ENCODE measurements at places on chromosomes 4 and X.

DNA sequence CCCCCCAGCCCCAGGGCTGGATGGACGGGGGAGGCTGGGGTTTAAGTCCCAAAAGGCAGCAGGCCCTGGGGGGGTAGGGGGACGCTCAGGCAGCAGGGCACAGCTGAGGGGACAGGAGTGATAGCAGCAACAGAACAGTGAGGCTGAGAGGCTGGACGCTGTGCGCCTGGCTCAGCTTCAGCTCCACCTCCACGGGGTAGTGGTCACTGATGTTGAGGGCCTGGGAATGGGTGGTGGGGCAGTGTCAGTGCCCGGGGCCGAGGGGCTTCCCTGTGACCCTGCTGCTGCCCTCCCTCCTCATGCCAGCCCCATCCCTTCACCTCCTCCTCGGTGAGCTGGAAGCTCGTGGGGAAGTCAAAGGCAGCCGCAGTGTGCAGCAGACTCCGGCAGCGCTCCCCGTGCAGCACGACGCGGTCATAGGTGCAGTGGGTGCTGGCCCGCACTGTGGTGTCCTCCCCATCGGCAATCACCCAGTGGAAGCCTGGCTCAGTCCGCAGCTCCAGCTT is 4.5 kb downstream of the RPL10 start:
- no peak for DNase-seq

- no peak for DNase-seq
Observed at GRCh38 chr4:169988252-169988651, 37.9 kb downstream of the MFAP3L start.

DNA sequence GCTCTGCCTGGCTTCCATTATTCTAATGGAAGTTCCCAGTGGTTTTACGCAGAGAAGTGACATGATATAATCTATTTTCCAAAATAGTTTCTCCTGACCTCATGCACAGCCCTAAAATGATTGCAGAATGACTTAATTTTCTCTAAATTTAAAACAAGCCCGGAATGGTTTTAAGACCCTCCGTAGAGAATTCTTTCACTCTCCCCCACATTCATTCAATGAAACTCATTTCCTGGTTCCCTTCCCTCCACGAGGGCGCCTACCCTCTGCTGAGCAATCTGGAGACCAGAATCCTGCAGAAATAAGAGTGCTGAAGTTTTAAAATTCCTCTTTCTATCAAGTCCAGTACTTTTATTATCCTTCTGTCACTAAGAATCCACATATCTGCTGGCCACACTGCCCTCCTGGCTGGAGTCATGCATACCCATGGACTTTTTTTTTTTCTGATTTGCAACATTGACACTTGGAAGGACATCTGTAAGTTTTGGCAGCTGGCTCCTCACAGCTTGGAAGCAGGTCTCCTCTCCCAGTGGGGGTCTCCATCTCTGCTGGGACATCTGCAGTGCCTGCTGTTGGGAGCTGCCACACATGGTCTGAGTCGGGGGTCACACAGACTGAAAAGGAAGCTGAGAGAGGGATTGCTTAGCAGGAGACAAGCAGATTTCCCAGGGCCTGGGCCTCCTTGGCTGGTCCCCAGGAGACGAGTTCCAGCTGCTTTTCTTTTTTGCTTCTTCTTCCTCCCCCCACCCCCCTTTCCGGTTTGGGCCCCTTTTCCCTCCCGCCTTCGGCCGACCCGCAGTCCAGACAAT is 86.1 kb downstream of the SOWAHB start:
- no peak for DNase-seq

DNA sequence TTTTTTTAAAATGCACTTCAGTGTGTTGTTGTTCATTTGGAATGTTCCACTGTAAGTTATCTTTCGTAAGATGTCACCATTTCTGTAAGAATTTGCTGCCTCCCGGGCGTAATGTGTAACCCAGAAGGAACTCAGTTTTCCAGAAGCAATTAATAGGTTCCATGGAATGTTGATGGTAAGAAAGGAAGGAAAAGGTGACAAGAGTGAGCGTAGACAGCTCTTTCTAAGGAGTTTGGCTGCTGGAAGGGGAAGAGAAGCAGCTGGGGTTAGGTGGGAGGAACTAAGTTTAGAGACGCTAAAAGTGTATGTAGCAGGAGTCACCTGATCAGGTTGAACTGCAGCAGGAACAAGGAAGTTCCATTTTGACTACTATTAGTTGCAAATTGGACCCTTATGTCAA is 35.9 kb downstream of the PNMA5 start:
- DNase-seq = peak; percentile 68

GRCh38 chr4:8076023-8076422 is 82.6 kb downstream of the ABLIM2 start:
- no peak for DNase-seq

DNA sequence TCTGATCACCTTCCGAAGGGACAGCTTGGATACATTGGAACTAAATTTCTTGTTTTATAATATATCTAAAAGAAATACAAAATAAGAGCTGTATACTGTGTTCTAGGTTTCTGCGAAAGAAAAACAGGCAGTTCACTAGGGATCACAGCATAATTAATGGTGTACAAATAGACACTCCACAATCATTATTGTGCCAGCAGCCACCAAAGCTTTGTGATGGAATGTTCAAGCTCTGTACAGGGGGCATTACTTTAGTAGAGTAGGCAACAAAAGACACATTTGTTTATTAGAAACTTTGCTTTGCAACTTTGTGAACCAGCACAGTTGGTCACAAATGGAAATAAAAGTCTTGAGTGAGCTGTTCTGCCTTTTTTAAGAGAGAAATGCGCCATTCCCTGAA is 49.3 kb downstream of the SGMS2 start:
- DNase-seq = no peak

DNA sequence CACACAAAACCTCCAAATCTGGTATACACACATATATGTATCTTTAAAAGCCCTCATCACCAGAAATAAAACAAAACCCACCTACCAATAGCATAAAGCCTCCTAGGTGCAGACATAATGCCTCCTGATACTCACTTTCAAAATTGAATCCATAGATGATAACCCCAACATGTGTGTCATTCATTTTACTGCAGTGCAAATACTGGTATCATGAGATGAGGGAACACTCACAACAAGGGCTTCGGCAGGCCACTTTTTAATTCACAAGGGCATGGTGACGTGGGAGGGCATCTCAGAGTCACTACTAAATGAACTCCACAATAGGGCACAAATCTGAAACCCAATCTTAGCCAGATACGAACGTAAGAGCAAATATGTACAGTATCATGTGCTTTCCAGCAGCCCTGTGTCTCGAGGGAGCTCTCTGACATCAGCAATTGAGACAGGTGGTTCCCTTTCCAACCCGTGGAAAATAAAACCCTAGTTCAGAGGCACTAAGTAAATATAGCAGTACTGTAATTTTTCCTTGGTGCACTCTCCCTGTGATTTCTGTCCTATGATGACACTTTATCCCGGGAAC is 14.1 kb upstream of the PPARGC1A start:
- no peak for DNase-seq

- DNase-seq = no peak
Observed at GRCh38 chr4:23091711-23092110, 399.0 kb downstream of the GBA3 start.

- no peak for DNase-seq
Observed at GRCh38 chr4:61770456-61770855, 570.3 kb downstream of the ADGRL3 start.

DNA sequence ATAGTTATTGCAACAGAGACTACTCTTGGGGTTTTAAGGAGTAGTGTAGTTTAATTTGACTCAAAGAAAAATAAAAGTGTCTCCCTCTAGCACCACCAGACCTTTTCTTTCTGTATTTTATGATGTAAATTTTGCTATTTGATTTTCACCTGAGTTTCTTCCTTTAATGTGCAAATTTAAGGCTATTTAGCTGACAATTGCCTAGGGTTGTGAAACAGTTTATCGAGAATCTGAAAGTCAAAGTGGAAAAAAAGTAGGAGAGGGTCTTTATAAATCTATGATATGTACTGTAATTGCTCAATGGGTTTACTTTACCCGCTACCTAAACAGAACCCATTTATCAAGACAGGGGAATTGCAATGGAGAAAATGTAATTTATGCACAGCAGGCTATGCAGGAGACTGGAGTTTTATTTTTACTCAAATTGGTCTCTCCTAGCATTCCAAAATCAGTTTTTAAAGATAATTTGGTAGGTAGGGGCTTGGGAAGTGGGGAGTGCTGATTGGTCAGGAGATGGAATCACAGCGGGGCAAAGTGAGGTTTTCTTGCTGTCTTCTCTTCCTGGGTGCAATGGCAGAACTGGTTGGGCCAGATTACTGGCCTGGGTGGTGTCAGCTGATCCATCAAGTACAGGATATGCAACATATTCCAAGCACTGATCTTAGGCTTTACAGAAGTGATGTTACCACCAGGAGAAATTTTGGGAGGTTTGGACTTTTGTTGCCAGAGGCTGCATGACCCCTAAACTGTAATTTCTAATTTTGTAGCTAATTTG is 228.6 kb upstream of the TACR3 start:
- no peak for DNase-seq

GRCh38 chrX:19765628-19766027 is 121.8 kb downstream of the SH3KBP1 start:
- DNase-seq = no peak

GRCh38 chrX:98203800-98204199 is 1320.1 kb downstream of the RPA4 start:
- DNase-seq = no peak

DNA sequence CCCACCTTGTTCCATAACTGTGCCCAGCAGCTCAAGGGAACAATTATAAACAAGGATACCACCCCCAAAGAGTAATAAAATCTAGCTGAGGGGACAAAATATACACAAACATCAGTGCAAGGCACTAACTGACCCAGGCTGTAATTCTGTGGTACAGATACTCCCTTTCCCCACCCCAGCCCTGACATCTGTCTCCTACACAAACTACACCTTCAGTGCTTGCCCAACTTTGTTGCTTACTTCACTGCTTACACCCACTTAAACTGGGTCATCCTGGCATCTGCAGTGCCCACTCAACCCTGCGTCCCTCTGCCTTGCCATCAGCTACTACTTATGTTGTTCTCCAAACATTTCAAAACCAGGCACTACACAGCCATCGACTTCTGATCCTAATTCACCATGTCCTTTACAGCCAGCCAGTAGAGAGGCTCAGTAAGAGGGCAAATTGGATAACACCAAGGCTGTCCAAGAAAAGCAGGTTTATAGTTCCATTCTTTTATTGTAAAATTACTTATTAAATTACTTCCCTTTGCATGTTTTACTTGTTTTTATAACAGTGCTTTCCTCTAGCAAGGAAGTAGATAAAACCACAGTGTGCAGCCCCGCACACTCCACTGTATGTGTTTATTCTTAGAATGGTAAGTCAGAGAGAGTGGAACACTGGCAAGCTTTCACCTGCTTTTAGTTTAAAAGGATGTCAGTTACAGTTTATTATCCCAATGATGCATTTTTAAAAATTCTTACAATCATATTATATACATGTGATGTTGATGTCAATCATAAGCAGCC is 149.6 kb downstream of the INPP4B start:
- DNase-seq = no peak

DNA sequence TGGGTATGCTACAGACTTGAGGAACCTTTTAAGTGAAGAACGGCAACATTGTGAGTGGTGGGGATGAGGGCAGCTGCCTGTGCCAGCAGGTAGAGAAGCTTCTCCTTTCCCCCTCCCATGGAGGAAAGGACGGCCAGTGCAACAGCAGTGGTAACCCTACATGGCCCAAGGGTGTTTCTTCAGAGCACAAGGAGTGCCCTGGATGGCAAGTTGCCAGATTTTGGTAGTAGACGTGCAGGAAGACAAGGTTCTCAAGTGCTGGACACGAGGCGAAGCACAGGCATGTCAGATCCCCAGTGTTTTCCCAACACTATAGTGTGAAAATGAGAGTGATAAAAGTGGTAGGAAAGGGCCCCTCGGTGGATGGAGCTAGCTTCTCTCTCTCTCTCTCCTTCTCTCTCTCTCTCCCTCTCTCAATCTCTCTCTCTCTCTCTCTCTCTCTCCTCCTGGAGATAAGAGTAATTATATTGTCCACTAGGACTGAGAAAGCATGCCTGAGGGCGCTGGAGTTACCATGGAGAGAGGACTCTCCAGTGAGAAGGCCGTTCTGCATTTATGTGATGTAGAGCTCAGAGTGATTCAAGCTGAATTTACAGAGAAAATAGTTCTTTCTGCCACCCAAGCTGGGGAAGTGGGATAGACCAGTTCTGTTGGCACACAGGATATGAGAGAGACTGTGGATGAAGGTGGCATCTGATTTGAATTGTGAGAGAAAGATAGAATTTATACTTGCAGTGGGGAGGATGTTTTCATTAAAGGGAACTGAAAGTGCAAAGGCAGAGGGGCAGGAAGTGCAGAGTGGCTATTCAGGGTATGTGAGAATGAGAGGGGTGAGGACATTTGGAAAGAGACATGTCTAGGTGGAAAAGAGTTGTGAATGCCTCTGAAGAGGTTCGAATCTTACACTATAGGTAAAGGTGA is 25.7 kb upstream of the TRPC3 start:
- no peak for DNase-seq

GRCh38 chr4:27057662-27058061 is 197.0 kb downstream of the STIM2 start:
- no peak for DNase-seq

- DNase-seq = no peak
Observed at GRCh38 chrX:39802908-39803307, 294.9 kb downstream of the BCOR start.

DNA sequence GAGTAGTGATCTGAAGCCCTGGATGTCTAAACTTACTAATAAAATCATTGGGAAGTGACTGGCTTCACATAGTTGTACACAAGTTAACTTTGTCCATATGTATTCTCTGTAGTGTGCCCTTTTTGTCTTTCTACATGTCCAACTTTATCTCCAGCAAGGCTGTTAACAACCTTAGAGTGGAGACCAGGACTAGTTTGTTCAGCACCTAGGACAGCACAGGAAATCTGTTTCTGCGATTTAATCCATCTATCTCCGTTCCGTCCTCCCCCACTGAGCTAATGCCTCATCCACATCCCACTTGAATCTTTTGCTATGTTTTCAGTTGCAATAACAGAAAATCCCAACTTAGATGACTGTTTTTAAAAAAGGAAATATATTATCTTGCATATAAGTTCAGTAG is 3.4 kb upstream of the ARR3 start:
- DNase-seq = no peak

- DNase-seq = no peak
Observed at GRCh38 chr4:36360755-36361154, 79.3 kb downstream of the DTHD1 start.

DNA sequence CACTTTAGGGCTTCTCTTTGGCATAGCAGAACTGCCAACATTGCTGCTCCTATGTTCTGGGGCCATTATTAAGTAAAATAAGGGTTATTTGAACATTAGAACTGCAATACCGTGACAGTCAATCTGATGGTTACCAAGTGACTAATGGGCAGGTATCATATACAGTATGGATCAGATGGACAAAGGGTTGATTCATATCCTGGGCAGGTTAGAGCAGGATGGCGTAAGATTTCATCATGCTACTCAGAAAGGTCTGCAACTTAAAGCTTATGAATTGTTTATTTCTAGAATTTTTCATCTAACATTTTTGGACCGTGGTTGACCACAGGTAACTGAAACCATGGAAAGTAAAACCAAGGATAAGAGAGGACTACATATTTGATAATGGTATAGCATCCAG is 40.9 kb downstream of the BRCC3 start:
- no peak for DNase-seq

GRCh38 chr4:183202523-183202922 is 103.5 kb downstream of the WWC2 start:
- no peak for DNase-seq

Measured in inflammatory macrophage (primary cell).